ENCODE measurements at places on chromosomes 3 and 15. TPM values are rescaled to one million over a fixed set of nuclear protein-coding genes. Genes with fewer than 3 reads are reported as not detected.

RNU5B-1 gene
- not detected for total RNA-seq

DNA sequence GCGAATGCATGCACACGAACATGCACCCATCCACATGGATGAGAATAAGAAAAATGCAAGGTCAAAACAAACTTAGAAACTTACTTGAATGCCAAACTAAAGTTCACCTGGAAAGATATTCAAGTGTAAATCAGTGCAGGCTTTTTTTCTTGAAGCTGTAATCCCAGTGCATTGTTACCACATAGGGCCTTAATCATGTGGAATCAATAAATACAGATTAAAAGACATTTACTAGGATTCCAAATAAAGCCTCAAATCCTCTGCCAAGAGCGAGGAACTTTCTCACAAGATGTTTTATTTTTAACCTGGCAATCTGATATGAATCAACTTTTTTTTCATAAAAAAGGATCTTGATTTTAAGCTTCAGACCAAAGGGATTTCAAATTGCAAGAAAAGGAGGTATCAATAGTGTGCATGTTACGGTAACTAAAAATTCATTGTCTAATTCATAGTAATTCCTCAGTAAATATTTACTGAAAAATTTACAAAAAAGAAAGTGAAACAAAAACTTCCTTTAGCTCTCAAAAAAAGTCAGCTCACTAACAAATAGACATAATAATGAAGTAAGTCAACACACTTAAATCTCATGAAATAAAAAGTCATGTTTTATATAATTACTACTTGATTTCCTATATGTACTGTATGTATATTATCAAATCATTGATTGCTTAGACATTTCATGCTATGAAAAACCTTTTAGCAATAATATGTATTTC, 978.6 kb downstream of the PLOD2 start:
- DNase-seq = no peak

GRCh38 chr15:47188758-47189507, 528.4 kb upstream of the SEMA6D start:
- no peak for DNase-seq

DNA sequence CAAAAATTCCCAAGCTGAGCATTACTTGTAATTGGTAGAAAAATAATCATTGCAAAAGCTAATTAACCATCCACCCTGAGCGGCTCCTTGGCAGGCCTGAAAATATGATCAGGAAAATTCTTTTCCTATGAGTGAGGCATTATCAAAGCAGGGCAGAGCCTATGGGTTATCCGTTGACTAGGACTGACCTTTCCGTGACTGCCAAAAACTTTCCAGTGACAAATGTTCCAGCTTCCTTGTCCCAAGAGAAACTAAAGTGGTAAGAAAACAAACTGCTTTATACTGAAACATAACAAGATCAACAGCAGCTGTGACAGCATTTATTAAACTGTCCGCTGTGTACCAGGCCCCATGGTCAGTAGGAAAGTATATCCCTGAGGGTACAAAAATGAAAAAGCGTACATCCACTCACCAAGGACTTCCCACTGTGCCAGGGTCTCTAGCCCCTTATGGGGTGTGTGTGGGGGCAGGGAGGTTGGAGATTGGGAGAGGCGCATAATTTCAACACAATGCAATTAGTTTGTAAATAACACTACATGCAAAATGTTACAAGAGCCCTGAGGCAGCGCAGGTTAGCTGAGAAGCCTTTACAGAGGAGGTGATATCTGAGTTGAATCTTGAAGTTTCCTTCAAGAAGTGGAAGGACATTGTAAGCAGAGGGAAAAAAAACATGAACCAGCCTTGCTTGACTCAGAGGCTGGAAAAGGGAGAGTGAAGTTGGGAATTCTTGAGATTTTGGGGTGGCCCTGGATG, 8.5 kb downstream of the LIPC start:
- peak; percentile 65 for DNase-seq

DNA sequence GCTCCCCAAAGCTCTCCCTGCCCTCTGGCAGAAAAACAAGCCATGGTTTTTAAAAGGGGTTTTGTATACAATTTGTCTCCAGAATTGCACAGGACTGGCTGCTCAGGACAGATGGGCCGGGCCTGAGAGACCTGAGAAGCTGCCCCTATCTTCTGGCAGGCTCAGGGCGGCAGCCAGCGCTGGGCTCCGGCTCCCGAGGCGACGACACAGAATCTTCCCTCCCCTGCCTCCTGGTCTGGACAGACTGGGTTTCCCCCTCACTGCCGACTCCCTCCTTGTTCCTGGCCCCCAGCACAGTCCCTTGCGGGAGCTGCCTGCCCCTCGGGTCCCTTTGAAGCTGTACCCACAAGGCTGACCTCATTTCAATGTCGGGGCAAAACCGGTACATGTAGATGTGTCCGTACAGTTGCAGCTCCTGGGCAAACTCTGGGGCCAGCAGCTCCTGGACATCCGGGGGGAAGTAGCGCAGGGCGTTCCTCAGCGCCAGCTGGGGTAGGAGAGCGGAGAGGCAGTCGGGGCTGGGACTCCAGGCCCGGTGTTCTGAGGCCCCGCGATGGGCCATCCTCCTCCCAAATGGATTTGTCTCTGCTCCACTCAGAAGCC, 7.2 kb downstream of the UROC1 start:
- DNase-seq = peak; percentile 1

CLDN1 gene
- 45.0 TPM for total RNA-seq

- peak; percentile 52 for DNase-seq
Measured at GRCh38 chr3:52053307-52054304, 2.8 kb downstream of the DUSP7 start.

DISP2 gene
- 0.19 TPM for total RNA-seq

DNA sequence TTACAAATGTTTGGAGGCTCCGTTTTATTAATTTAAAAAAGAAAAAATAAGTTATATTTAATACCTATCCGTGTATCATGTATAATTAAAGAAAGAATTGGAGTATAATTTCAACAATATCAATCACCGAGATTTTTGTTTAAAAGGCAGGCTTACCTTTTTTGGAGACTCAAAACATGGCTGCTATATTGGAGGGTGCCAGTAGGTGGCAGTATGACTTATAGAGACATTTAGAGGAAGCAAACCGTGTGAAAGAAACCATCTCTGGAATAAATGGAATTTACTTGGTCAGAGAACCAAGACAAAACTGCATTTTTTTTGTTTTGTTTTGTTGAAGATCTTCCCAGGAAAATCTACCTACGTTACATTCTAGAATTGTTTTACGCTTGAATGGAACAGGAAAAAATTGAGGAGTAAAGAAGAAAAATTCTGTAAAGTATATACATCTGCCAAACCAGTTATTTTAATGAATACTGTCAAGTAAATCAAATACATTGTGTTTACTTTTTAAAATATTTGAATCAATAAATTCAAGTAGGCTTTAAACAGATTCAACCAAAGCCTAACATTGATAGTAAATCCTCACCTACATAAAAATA, 802.6 kb upstream of the ALCAM start:
- no peak for DNase-seq

MESP1 gene
- 5.1 TPM for total RNA-seq

C3orf70 gene
- total RNA-seq = 2.9 TPM
